Tibial nerve (tissue), 4 donors: ENCODE measurements at places on chromosomes 3 and 15.

- DNase-seq, result no peak
These were observed 6.9 kb upstream of the P4HTM start for GRCh38 chr3:48983096-48983495.

- no peak for DNase-seq
These were observed 64.9 kb downstream of the SLC7A14 start for GRCh38 chr3:170520996-170521395.

GRCh38 chr3:130990282-130990681 lies 36.3 kb downstream of the ASTE1 start:
- no peak for DNase-seq

- no peak for DNase-seq
These were observed 87.3 kb downstream of the CACNA1D start for GRCh38 chr3:53581671-53582070.

DNA sequence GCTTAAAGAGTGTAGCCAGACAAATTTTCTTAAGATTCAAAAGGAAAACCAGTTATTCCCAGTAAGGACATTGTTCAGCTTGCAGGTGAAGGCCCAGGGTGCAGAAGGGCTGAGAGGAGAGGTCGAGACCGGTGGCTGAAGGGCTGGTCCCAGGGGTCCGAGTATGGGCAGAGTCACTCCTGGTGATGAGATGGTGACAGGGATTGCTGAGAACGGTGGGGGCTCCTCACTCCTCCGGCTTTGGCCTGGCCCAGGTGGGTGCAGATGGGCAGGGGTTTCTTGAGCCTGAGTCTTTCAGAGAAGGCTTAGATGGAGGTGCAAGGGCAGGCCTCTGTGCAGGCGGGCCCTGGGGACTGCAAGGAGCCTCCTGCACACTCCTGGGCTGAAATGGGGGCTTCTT lies 56.2 kb downstream of the ZNF445 start:
- DNase-seq, result no peak

DNA sequence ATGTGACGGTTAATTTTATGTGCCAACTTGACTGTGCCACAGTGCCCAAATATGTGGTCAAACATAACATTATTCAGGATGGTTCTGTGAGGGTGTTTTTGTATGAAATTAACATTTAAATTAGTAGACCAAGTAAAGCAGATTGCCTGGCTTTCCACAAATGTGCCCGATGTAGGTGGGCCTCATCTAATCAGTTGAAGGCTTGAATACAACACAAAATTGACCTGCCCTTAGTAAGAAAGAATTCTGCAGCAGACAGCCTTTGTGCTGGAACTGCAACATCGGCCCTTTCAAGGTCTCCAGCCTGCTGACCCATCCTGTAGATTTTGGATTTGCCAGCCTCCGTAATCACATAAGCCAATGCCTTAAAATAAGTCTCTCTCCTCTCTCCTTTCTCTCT lies 215.9 kb downstream of the MEX3B start:
- DNase-seq, result no peak

DNA sequence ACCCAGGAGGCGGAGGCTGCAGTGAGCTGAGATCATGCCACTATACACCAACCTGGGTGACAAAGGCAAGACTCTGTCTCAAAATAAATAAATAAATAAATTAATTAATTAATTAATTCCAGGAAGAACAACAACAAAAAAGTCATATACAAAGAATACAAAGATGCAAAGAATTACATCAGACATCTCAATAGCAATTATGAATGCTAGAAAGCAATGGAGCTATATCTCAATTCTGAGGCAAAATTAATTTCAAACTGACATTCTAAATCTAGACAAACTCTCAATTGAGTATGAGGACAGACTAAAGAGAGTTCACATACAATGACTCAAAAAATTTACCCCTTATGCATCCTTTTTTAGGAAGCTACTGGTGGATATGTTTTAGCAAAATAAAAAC lies 69.6 kb upstream of the CTNNB1 start:
- no peak for DNase-seq

DNA sequence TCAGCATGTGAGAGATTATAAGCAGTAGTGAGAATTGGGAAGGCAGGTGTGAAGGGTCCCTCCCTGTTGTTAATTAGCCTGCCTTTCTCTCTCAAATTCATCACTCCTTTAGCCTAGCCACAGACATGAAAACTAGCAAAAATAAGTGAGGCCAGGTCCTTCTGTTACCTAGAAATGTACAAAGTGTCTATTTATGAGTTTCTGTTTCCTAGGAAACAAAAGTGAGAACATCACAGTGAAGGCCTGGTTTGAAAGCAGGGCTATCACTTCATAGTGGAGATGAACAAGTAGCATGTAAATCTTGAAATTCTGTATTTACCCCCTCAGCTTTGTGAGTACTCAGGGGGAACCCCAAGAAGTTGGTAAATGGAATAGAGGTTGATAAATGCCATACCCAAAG lies 78.2 kb upstream of the UMPS start:
- DNase-seq, result no peak

GRCh38 chr3:125585595-125586223 lies 9.6 kb downstream of the OSBPL11 start:
- DNase-seq, result peak; percentile 76

DNA sequence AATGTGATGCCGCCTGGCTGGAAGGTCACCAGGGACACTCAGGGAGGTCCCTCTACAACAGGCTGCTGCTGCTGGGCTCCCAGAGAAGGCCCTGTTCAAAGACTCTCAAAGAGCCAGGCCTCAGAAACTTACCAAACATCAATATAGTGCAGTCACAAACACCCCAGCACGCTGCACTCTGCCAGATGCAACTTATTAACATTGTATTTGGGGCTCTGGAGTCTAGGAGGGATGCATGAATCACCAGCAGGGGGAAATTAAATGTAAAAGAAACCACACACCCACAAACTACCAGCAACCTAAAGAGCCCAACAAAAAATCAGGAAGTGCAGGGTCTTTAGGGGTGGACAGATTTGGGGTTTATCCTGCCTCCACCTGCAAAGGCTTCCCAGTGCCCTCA lies 74.6 kb upstream of the SPATA12 start:
- no peak for DNase-seq
